Activated naive CD8-positive, alpha-beta T cell treated with anti-CD3 and anti-CD28 coated beads for 36 hours (primary cell): ENCODE measurements at places on chromosomes 4 and X. TPM values are rescaled to one million over a fixed set of nuclear protein-coding genes. Genes with fewer than 3 reads are reported as not detected.

Gene OPRPN
- not detected for total RNA-seq

Gene KIT
- 0.23 TPM for total RNA-seq

Gene EIF2S3
- 386 TPM for total RNA-seq

Gene NSUN7
- total RNA-seq = 0.28 TPM

Gene PI4K2B
- 44.9 TPM for total RNA-seq

Gene ATOH1
- total RNA-seq = not detected

Gene SEPTIN11
- 66.4 TPM for total RNA-seq

Gene SNCA
- 0.56 TPM for total RNA-seq

Gene TMEM164
- total RNA-seq = 9.1 TPM

Gene MAGEB1
- not detected for total RNA-seq

Gene HSD17B13
- not detected for total RNA-seq

Gene CCDC160
- not detected for total RNA-seq

Gene AR
- total RNA-seq = not detected

Gene AFP
- total RNA-seq = not detected

Gene CT55
- total RNA-seq = not detected

Gene ARHGAP4
- total RNA-seq = 123 TPM

Gene ARSJ
- not detected for total RNA-seq

Gene RGN
- total RNA-seq = not detected

Gene TENM3
- total RNA-seq = not detected

Gene CYTL1
- not detected for total RNA-seq

Gene GUCY1A1
- total RNA-seq = 0.14 TPM

Gene CTSO
- total RNA-seq = 4.7 TPM

Gene PDLIM3
- not detected for total RNA-seq

Gene PIR
- total RNA-seq = 3.0 TPM

Gene IGSF1
- total RNA-seq = not detected

Gene UGT2B17
- total RNA-seq = not detected

Gene VCX3A
- not detected for total RNA-seq

Gene AFM
- total RNA-seq = not detected

Gene MFAP3L
- 1.0 TPM for total RNA-seq

Gene NIPAL1
- 2.9 TPM for total RNA-seq

Gene HSFX2
- not detected for total RNA-seq

Gene CLTRN
- total RNA-seq = 0.52 TPM

Gene FHDC1
- total RNA-seq = 0.06 TPM

Gene EMCN
- total RNA-seq = not detected

Gene POLN
- 0.92 TPM for total RNA-seq

Gene EFHC2
- 0.25 TPM for total RNA-seq

Gene TMSB15B
- total RNA-seq = 8.0 TPM
